Activated T-helper 2 cell treated with anti-CD3 and anti-CD28 coated beads, Interferon-gamma antibody, Interleukin-2, Interleukin-4, amounts not matched to agents 10 μg/mL and 5 μg/mL and 100 μg/mL, durations not matched to agents 14 hours and 24 hours and 36 hours (primary cell): ENCODE measurements at places on chromosomes 2 and 18. TPM values are rescaled to one million over a fixed set of nuclear protein-coding genes. Genes with fewer than 3 reads are reported as not detected.

The FOXI3 gene
- not detected in 2 replicates for total RNA-seq

The SKA1 gene
- 23.5 and 23.6 TPM in 2 replicates for total RNA-seq

The GNLY gene
- 21.9 and 23.5 TPM in 2 replicates for total RNA-seq

The FAM124B gene
- 2.0 and 2.1 TPM in 2 replicates for total RNA-seq

The CASP10 gene
- 14.3 and 17.3 TPM in 2 replicates for total RNA-seq

The CTDSP1 gene
- total RNA-seq: 114 and 115 TPM in 2 replicates

The LIPG gene
- total RNA-seq: 0.53 and 0.59 TPM in 2 replicates

The PJVK gene
- 1.7 and 2.0 TPM in 2 replicates for total RNA-seq

The SCN2A gene
- total RNA-seq: 0.05 TPM in 1 of 2 replicates, not detected in the other

The NOSTRIN gene
- total RNA-seq: not detected in 2 replicates
